ENCODE measurements at places on chromosomes 16 and 17.

DNA sequence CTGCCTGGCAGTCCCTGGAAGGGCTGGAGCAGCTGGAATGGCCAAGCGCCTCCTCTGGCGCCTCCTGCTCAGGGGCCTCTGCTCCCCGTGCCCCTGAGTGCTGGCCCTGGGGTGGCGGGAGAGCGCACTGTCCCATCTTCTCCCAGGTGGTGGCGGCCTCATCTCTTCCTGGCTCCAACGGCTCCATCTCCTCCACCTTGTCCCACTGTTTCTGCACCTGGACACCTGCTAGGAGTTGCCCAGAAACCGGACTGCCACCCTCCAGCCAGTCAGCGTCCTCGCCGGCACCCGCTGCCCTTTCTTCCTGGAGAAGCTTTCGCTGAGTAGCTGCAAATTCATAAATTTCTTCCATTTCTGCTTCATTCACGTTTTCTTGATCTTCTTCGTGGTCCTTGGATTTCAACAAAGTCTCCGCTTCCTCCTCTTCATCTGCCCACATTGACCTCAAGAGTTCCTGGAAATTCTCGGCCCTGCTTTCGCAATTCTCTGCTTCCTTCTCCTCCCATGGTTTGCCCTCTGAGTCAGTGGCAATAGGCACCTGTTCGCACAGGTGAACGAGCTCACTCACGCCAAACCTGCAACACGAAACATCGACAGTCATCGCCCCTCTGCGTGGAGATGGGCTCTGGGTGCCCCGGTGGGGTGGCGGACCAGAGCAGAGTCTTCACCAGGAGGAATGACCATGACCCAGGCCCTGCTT, 13.7 kb upstream of the NLRC3 start:
- peak; percentile 40 for DNase-seq

GRCh38 chr16:69858191-69859104, 92.7 kb upstream of the CLEC18A start:
- no peak for DNase-seq

DNA sequence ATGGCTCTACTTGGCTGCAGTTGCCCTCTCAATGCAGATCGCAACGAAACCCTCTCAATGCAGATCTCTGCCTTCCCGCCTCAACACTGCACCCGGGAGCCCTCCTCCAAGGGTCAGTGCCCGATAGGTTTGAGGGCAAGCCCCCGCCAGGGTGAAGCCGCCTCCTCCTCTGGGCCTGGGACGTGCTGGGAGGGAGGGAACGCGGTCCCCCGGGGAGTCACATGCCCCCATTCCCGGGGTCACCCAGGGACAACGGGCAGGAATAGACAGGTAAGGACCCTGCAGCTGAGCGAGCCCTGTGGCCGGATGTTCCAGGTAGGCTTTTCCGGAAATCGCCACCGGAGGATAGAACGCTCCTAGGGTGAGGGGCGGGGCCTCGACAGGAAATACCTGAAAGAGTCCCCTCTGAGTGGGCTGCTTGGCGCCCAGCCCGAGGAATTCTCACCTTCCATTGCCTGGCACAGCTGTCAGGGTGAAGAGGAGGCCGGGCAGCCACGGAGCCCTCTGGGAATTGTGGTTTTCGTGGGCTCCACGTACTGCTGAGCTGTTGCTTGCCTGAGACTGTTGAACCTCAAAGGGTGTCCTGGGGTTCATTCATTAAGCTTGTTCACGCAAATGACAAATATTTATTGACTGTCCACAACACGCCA, 12.8 kb downstream of the ZNF174 start:
- DNase-seq, result no peak

DNA sequence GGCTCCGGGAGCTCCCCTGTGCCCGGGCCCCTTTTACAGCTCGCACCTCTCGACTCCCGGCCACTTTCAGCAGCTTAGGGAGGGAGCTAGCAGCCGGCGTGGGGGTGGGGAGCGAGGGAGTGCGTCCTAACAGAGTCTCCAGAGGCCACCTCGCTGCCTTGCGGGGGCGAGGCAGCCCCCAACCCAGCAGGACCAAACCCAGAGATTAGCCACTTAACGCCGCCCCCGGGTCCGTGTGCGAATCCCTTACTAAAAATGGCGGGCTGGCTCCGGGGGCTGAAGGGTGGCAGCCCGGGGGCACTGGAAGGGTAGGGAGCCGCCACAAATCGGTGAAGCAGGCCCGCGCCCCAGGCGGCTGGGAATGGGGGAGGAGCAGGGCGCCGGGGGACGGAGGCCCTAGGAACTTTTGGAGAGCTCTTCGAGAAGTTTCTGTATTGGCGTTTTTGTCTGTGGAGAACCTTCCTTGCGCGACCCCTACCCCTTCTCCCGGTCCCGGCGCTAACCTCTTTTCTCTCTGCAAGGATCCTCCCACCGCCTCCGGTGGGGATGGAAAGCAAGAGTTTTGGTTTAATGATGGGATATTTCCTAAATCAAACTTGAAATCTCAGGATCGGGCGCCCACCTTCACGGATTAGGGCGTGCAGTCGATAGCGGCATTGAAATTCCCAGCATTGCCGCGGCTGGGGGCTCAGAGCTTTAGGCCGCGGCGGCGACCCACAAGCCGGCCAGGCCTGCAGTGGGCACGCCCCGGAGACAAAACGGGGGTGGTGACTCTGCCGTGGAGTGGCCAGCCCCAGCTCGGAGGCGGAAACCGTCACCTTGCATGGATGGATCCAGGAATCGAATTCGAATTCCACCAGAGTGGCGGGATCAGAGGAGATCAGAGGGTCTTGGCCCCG, 793 bp upstream of the IRX3 start:
- no peak for DNase-seq

- no peak for DNase-seq
Observed at GRCh38 chr17:38329808-38330730, 13.7 kb downstream of the GPR179 start.

DNA sequence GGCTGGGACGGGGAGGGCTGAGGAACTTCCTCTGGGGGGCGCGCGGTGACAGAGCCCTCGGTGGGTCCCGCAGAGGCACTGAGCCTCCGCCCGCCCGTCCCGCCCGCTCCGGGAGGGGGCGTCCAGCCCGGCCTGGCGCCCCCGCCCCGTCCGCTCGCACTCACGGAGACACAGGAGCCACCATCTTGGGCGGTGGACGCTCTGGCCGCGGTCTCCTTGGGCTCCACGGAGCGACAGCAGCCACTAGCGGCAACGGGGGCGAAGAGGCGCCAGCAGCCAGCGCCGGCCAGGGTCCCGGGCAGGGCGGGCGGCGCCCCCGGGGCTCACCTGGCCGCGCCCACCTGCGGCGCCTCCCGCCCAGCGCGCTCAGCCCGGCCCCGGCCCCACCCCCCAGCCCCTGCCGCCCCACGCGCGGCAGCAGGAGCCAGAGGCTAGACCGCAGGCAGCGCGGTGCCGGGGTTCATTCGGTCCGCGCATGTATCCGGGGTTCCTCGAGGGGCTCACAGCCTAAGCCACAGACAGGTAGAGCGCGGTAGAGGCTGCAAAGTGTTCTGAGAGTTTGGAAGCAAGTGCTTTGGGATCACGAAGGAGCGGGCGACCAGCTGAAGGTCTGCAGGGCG, at the start of gene C17orf113:
TSS of gene C17orf113 (minus strand) at position 209 of the 620 bp plus-strand sequence. CDS start 7,225 bp downstream, outside the sequence.
- DNase-seq, result no peak

DNA sequence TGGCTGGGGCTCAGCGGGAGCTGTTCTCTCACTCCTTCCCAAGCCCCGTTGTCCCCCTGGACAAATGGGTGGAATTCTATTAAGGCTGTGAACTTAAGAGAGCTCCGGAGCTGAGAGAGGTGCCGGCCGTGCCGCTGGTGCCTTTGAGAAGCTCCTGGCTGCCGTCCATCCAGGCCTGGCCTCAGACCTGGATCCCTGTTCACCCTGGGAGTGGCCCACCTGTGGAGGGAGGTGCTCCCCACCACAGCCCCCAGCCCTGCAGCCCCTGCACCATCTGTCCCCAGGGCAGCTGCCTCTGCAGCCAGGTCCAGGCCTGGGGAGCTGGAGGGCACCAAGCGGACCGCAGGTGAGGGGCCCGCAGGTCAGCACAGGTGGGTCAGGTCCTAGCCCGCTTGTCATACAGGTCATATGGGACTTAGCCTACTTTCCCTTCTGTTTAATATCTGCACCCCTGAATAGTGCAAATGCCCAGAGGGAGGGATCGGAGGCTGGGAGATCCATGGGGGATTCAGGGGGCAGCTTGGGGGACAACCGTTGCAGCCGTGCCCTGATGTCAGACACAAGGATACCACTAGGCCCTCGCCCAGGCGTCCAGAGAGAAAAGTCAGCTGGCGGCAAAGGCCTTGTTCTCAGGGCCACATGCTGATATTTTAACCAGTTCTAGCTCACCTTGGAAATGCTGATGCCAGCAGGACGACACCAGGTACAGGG, 15.2 kb upstream of the METRNL start:
- DNase-seq, result no peak

- no peak for DNase-seq
Observed at GRCh38 chr16:75472908-75473877, 8.7 kb upstream of the TMEM170A start.

DNA sequence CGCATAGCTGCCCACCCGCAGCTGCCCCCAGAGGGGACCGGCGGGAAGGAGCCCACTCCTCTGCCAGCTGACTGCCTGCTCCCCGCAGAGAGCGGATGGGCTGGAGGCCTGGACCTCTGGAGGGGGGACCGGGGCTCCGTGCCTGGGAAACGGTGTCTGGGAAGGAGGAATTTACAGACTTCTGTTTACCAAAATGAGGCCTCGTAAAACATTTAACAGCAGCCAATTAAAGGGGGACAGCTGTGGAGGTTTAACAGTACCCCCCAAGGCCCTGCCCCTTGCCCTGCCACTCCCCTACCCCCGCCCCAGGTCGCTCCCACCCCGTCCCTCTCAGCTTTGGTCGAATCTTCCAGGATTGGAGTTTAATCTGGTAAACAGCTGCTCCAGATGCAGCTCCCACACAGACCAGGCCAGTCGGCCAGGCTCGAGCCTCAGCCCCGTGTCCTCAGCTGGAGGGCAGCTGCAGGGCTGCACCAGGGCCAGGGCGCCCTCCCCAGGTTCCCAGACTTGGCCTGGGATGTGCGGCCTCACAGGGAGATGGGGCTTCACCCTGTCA, 41.1 kb downstream of the BAHCC1 start:
- no peak for DNase-seq

GRCh38 chr16:57985204-57986181, 14.6 kb upstream of the CNGB1 start:
- no peak for DNase-seq

Measured in amniotic epithelial cell (primary cell).